ENCODE measurements at places on chromosomes 5 and 9.

GRCh38 chr5:155908543-155908942 lies 418.4 kb upstream of the SGCD start:
- no peak for DNase-seq

DNA sequence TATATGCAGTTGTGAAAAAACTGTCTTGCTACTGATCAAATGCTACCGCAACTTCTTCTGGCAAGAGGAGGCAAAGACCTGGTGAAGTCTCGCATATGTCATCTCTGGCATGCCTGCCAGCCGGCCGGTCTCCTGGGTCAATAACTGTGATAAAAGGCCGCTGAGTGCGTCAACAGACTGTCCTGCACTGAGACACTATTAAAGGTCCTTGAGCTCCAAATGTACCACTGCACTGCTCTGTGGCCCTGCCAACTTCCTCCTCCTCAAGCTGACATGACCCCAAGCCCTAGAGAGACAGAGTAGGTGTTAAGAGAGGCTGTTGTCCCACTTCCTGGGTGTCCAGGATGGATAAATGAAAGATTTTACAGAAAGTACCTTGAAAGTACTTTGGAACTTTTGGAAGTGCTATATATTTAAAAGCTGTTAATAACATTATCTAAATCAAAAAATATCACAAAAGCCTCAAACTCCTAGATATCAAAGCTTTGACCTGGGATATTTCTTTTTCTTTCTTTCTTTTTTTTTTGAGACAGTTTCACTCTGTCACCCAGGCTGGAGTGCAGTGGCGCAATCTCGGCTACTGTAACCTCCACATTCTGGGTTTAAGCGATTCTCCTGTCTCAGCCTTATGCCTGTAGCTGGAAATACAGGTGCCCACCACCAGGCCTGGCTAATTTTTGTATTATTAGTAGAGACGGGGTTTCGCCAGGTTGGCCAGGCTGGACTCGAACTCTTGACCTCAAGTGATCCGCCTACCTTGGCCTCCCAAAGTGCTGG lies 31.5 kb downstream of the RAPGEF1 start:
- DNase-seq = no peak

DNA sequence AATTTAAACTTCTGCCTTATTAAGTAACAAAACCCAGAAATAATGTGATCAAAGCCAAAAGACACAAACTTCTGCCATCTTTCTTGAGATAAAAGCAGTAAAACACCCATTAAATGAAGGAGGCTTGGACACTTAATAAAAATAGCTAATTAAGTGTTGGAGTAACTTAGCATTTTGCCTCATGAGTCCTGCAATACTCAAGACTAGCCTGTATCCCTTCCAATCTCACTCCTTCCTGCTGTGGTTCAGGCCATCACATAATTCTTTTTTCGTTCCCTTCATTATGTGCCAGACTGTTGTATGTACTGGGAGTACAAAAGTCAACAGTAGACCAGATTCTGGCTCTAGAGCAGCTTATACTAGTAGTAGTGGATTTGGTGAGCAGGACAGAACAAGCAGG lies 250.2 kb downstream of the NFIB start:
- no peak for DNase-seq

DNA sequence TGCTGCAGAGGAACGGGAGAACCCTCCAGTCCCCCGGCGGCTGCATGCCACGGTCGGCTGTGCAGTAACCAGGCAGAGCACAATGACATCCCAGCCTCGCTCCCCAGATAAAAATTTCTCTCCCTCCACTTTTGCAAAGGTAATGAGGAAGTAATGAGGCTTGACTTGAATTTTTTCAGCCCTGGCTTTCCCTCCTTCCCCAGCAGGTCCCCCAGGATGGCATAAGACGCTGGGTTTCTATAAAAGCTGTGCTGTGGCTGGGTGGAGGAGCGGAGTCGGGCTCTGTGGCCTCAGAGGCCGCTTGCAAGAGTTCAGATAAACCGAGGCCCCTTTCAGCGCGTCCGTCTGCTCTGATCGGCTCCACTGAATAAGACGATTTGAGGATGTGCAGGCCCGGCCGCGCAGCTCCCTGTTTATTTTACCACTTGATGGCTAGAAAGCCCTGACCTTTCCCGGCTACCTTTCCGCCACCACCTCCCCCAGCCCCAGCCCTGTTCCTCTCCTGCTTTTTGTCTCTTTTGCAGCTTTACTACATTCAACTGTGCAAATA lies 351.9 kb upstream of the IRX2 start:
- no peak for DNase-seq

DNA sequence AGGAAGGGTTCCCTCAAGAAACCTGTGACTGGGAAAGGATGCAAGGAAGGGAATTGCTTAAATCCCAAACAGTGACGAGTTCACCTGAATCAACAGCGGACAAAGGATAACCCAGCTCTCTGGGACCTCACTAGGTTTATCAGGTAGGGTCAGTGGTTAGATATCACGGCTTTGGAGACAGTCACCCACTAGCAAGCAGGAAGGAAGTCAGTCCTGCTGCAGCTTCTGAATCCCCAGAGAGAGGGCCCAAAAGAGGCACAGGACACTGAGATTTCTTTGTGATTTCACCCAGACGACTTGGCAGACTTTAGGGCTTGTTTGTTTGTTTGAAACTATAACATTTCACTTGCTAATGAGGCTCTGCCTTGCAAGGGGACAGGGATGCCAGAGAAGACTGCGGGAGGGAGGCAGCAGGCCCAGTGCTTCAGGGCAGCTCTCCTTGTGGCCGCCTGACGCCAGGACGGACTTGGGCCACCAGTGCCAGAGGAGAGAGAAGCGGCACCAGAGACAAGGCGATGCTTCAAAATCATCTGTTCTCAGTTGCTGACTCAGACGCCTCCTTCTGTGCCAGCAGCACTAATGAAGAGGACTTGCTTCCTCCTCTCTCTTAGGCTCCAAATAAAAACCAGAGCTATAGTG lies 275.6 kb upstream of the SLC30A5 start:
- DNase-seq = no peak

- DNase-seq = no peak
These were observed 176.1 kb upstream of the NREP start for GRCh38 chr5:111933086-111933485.

- DNase-seq = no peak
These were observed 215.5 kb upstream of the ACTBL2 start for GRCh38 chr5:57698086-57698485.

DNA sequence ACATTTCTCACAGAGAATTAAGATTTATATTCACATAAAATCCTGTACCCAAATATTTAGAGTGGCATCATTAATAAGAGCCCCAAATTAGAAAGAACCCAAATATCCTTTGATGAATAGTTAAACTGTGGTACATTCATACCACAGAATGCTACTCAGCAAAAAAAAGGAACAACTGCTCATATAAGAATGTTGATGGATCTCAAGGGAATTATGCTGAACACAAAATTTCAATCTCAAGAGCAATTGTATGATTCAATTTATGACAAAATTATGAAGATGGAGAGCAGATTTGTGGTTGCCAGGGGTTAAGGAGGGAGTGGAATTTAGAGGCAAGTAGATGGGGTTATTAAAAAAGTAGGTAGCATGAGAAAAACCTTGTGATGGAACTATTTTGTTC lies 4.5 kb upstream of the PAIP1 start:
- DNase-seq = no peak

- peak; percentile 76 for DNase-seq
These were observed at the start of gene MTAP for GRCh38 chr9:21802418-21803000. TSS of gene MTAP (plus strand) at chr9:21802636. CDS start at chr9:21802749, 113 bp downstream.
